ENCODE measurements at places on chromosomes 7 and 10.

DNA sequence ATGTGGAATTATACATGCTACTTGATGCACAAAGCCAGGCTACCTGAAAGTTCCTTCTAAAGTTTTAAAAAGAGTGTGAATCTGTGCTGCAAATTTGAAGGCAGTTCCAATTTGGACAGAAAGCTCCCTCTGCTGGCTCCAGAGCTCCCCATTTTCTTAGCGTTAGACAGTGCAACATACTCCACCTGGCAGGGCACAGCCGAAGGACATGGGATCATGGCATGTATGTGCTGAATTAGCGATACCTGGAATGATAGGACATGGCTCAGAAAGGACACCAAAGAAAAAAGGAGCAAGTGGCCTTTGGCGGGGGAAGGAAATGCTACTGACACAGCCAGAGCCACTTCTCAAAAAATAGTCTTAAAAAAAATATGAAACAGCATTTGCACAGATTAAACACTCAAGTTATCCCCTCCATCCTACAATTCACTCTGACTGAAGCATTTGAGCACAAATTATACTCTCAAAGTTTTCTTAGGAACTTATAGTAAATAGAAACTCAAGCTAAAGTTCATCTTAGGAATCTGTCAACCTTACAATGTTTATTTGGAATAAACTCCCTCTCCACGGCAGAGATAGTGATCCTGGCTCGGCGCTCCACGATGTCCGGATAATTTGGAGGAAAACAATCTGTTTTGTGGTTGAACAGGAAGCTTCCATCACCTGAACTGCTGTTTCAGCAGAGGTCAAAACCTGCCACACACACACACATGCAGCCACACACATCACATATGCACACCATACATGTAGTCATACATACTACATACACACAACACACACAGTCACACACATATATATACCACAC lies 80.0 kb downstream of the C7orf25 start:
- peak; percentile 42 for DNase-seq

- no peak for DNase-seq
Measured at GRCh38 chr10:119301397-119301796, 94.0 kb downstream of the GRK5 start.

- DNase-seq: no peak
Measured at GRCh38 chr7:139596626-139597025, 73.1 kb downstream of the CLEC2L start.

DNA sequence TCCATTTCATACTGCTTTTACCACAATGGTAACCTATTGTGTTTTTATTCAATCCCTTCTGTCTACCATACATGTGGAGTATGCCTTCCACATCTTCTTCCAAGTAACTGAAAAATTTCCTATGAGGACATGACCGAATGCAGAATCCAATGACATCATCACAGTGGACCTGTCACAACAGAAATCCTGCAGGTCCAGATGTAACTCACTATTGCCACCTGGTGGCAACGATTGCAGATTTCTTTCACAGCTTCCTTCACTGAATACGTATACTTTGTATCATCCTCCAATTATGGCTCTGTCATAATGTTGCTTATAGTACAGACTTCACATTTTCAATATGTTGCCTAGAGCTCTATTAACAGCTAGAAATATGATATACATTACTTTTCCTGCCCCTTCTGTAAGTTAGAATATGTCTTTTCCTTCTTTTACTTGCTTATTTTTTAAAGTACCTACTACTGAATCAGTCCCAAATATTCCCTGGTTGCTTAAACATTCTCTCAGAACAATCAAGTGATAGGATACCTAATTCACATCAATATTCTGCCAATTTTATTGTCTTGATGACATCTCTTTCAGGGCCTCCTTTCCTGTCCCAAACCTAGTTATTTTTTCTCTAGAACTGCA lies 45.4 kb downstream of the SLC13A1 start:
- DNase-seq: peak; percentile 47

DNA sequence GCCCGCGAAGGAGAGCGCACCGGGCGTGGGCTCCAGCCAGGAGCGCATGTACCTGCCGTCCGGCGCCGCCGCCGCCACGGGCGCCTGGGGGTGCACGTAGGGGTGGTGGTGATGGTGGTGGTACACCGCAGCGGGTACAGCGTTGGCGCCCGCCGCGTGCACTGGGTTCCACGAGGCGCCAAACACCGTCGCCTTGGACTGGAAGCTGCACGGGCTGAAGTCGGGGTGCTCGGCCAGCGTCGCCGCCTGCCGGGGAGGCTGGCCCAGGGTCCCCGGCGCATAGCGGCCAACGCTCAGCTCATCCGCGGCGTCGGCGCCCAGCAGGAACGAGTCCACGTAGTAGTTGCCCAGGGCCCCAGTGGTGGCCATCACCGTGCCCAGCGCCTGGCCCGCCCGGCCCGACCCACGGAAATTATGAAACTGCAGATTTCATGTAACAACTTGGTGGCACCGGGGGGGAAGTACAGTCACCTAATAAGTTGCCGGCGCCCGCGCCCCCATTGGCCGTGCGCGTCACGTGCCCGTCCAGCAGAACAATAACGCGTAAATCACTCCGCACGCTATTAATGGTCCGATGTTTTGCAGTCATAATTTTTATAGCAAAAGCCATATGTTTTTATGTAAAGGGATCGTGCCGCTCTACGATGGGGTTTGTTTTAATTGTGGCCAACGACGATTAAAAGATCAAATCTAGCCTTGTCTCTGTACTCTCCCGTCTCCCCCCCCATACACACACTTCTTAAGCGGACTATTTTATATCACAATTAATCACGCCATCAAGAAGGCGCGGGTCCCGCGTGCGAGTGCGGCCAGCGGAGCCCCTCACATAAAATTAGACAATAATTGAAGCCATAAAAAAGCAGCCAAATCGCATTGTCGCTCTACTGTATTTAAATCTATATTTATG lies at the start of gene HOXA9:
HOXA9 (minus strand) TSS at position 449 of the 907 bp plus-strand sequence; CDS start at position 369, 80 bp downstream.
- peak; percentile 61 for DNase-seq

DNA sequence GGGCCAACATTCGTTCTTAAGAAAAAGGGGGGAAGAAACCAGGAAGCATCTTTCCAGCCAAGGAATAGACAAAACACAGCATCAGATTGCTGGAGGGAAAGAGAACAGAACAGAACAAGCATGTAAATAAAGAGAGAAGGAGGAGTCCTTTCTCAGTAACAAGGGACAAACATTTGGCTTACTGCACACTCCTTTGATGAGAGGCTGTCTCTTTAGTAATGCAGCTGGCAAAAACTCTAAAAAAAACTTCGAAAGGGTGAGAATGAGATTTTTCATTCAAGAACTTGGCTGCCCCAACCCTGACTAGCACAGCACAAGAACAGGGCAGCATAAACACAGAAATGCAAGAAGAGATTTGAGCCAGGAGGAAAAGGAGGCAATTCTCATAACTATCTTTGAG lies 38.9 kb upstream of the IL6 start:
- no peak for DNase-seq

- no peak for DNase-seq
Measured at GRCh38 chr7:74561898-74562613, 95.5 kb upstream of the GTF2I start.

DNA sequence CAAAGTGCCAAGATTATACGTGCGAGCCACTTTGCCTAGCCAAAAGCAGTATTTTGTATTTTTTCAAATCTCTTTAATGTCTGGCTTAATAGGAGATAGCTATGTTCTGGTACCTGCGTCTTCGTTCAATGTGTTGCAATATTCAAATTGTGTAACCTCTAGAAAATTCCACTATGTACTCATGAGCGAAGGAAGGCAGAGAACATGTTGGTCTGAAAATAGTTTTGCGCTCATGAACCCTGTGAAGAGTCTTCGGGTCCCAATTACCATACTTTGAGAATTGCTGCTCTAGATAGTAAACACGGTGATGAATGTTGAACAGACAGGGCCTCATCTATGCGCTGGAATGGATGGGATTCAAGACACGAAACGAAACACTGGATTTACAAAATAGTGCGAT lies 2.7 kb upstream of the SUV39H2 start:
- DNase-seq: no peak

GRCh38 chr7:6444516-6445269 lies 3.1 kb downstream of the DAGLB start:
- no peak for DNase-seq

- DNase-seq: no peak
Measured at GRCh38 chr10:4819067-4819466, 6.9 kb upstream of the AKR1E2 start.

- peak; percentile 86 for DNase-seq
Measured at GRCh38 chr7:27130540-27131389, at the start of gene HOXA4. TSS of gene HOXA4 (minus strand) at chr7:27130757. CDS start at chr7:27130733, 24 bp downstream.

DNA sequence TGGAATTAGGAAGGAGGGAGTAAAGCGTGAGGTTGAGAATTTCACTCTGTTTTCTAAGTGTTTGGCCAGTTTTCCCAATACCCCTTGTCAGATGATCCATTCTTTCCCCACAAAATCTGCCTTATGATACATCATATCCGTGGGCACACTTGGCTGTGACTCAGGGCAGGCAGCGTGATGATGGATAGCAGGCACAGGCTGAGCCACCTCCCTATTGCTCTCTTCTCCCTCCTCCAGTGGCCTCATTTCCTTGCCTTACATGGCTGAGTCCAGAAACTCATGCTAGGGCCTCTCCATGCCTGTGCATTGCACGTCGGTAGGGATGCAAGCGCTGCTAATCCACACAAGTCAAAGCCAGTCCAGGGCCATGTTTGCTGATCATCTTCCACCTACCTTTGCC lies 128.3 kb downstream of the AMPH start:
- DNase-seq: no peak

DNA sequence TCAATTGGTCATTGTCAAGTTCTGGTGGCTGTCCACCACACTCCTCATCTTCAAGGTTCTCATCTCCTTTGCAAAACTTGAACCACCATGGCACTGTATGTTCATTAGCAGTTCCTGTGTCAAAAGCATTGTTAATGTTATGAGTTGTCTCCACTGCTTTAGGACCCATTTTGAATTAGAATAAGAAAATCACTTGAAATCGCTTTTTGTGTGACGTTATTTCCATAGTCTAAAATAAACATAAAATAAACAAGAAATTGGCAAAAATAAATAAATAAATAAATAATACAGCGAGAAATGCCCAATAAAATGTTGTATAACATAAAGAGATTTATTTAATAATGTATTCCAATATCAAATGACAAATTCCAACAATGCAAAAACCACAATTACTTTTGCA lies 195.5 kb upstream of the CDC14C start:
- DNase-seq: no peak
